ENCODE measurements at places on chromosomes 3 and 15. TPM values are rescaled to one million over a fixed set of nuclear protein-coding genes. Genes with fewer than 3 reads are reported as not detected.

GRCh38 chr3:157075693-157076420 lies 84.1 kb downstream of the CCNL1 start:
- no peak for DNase-seq

- DNase-seq = no peak
Measured at GRCh38 chr3:41638381-41638780, 323.5 kb downstream of the ULK4 start.

DNA sequence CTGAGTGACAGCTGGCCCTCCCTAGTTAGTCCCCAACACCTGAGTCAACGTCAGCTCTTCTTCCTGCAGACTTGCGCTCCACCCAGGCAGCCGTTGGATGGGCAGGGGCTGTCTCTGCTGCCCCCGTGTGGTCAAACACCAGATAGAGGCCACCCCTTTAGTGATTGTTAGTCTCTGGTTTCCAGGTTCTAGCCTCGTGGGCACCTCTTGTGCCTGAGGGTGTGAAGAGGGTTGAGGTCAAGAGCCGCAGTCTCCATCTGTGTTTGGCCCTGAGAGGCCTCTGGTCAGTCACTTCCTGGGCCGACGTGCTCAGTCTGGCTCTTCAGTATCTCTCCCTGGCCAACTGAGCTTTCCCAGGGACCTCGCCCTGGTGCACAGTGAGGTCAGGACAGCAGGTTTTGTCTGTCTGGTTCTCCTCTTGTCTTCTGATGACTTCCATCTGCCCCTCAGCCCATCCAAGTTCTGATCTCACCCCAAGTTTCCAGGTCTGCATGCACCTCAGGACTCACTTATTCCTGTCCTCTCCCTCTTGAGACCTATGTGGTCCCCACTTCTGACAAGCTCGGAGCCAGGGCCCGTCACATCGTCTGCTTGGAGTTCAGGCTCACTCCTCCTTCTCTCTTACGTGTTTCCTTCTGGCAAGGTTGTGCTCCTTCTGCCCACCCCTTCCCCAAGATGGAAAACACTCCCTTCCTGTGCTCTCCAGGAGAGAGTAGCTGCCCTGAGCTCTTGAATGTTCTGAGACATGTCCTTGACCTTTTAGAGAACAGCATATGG lies 20.9 kb downstream of the CD276 start:
- peak; percentile 38 for DNase-seq

DNA sequence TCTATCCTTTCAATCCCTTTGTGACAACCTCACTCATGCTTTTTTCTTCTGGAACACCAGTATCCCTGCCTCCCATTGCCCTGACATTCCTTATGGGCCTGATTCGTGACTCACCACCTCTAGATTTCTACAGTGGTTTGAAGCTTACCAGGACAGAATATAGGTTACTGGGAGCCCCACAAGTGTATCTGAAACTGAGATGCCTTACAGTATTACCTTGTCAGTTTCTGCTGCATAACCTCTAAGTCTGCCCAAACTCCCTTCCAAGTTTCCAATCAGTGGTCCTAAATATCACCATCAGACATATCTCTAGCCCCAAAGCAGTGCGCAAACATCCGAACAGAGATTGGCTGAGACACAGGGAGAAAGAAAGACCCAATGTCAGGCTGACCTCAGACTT lies 5.6 kb downstream of the CPB1 start:
- no peak for DNase-seq

DNA sequence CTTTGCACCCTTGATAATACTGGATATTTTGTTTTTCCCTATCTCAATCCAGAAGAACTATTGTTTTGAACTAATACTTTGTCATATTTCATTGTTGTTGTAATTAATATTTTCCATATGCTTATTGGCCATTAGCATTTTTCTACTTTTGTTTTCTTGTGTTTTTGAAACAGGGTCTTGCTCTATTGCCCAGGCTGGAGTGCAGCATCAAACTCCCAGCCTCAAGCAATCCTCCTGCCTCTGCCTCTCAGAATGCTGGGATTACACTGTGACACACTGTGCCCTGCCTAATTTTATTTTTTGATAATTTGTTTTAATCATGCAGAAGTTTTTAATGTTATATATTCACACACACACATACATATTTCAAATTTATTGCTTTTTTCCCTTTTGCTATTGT lies 3.4 kb upstream of the RPS27L start:
- DNase-seq = no peak

DNA sequence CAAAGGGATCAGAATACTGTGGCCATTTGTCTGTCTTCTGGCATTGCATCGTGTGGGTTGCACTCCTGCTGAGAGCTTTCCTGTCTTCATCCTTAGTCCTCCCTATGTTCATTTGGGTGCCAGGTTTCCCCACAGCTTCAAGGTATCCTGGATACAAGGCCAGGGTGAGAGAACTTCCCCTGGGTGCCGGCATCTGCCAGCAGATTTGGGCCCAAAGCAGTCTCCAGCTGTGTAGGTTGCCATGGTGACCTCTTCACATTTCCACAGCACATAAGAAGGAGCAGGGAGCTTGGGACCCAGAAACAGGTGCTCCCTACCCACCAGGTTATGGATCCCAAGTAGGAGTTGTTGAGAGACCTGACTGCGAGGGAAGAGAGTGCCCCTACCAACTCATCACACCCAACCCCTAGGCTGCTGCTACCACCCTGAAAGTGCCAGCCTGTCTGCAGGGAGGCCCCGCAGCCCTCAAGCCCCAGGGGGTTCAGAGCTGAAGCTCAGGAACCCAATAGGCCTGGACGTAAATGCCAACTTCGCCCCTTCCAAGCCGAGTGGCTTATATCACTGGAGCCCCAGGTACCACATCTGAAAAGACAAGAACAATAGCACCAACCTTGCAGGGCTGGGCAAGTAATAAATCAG lies 19.9 kb downstream of the TTC21A start:
- no peak for DNase-seq

LYZL4 gene
- not detected for total RNA-seq

TNFSF10 gene
- 45.0 TPM for total RNA-seq

ITIH1 gene
- total RNA-seq = not detected

SMC4 gene
- 61.7 TPM for total RNA-seq

TRAT1 gene
- total RNA-seq = 166 TPM

TOPAZ1 gene
- total RNA-seq = not detected

BCL2A1 gene
- 31.0 TPM for total RNA-seq

GJD2 gene
- total RNA-seq = not detected

MLH1 gene
- total RNA-seq = 31.7 TPM

TRIM59 gene
- total RNA-seq = 18.1 TPM

HTD2 gene
- 10.4 TPM for total RNA-seq

All from naive thymus-derived CD4-positive, alpha-beta T cell (primary cell).